Germinal center (tissue), 1 donor: ENCODE measurements at places on chromosomes 2 and 18.

GRCh38 chr2:118859157-118859770 is 11.8 kb upstream of the EN1 start:
- DNase-seq, result no peak

- DNase-seq, result no peak
Observed at GRCh38 chr2:162172802-162173370, 20.8 kb upstream of the GCG start.

DNA sequence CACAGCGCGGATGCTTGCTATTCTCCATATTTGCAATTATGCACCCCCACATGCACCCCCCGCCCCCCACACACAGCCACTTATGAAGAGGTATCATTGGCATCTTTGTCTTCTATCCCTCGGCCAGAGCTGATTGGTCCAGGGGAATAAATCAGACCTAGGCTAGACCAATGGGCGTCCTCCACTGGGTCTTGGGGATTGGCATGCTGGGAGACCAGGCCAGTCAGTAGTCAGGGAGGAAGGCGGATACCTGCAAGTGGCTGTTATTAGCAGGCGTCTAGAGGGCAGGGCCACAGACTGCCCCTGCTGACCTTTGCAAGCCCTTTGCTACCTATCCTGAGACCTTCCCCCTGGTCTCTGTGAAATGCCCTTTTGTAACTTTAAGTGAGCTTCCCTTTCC is 30.0 kb downstream of the ATOH8 start:
- DNase-seq, result no peak

- no peak for DNase-seq
Observed at GRCh38 chr2:221710744-221711143, 138.6 kb upstream of the EPHA4 start.

GRCh38 chr2:46273919-46274318 is 23.3 kb upstream of the EPAS1 start:
- no peak for DNase-seq

DNA sequence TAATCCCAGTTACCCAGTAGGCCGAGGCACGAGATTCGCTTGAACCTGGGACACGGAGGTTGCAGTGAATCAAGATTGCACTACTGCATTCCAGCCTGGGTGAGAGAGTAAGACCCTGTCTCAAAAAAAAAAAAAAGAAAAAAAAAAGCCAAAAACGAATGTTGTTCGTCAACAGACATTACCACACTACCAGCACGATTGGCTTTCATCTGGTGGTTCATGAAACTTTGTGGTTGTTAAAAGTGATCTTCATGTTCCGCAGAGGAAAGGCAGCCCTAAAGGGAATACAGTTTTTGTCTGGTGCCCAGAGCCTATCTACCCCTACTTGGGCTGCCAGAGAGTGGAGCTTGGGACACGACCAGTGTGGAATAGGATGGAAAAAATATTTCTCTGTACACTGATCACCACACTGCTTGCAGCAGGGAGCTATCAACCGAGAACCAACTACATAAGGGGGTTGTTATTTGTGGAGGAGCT is 13.6 kb upstream of the CXCR4 start:
- DNase-seq, result no peak

DNA sequence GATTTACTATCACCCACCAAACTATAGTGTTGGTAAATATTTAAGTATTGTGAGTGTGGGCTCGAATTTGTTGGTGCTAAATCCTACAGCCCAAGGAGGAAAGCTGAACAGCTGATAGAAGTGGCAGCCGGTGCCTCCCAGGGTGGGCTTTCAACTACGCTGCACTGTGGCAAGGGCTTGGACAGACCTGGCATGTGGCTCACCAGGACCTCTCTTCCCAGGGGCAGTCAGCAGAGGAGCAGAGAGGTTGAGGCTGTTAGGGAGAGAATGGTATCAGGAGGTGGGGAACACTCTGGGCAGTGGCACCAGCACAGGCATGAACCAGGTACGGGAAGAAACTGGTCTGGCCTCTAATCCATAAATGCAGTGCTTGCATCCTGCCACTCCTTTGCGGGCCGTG is 44.6 kb downstream of the TFCP2L1 start:
- no peak for DNase-seq

GRCh38 chr2:13006426-13006825 is 289.7 kb downstream of the TRIB2 start:
- no peak for DNase-seq

DNA sequence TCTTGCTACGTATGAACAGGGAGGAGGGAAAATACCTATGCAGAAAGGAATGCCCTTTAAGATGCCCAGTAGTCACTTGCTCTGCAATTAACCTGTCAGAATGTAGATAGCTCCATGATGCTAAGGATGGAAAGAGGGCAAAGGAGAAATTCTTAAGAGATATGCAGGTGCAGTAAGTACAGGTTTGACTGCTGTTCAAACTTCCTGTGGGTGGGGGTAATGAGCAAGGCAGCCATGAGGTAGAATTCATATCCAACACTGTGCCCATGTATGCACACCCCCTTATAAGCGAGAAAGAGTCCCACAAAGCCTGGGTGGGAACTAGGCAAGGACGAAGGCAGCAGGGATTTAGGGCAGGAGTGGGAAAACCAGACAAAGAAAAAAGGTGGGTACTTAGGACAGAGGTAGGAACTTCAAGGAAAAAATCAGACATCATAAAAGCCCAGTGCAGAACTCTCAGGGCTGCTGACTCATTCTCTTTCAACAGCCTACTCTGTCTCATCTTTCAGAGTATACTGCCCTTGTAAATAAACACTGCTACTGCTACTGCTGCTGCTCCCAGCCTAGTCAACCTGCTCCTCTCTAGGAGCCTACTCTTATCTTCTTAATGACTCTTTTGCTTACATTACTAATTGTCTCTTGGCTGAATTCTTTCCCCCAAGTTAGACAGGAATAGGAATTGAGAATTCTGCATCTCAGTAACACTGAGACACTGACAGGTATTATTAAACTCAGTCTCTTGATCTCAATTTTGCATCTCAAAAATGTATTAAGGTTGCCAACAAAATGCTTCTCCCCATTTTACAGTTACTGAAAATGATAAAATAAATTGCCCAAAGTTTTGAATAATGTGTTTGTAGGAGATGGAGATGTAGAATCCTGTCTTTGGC is 189.0 kb downstream of the PTH2R start:
- no peak for DNase-seq

DNA sequence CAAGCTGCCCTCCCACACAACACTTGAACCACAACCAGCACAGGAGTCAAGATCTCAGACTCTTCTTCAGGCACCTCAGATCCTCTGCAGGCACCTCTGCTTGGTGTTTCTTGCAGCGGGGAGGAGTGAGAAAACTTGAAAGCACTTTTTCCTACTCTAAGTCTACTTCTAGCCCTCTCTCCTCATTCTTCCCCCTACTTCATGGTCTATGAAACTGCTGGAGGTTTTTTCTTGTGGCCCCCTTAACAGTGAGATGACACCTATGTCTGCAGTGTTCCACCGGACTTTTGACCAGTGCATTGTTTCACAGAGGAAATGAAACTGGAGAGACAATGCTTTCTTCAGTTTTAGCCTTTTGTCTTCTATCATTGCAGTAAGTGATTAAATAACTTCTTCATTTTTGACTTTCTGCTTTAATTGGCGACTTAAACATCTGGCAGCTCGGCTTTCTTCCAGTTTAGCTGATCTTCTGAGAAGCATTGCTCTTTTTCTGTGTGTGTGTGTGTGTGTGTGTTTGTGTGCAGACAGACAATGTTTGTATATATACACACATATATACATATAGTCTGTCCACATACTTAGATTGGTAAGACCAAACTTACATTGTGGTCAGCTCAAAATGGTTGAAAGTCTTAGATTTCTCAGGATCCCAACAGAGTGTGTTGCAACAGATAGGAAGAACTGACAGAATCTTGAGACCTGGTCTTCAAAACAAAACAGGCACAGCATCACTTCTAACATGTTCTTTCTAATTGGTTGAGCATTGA is 1474.0 kb upstream of the TMEFF2 start:
- no peak for DNase-seq

DNA sequence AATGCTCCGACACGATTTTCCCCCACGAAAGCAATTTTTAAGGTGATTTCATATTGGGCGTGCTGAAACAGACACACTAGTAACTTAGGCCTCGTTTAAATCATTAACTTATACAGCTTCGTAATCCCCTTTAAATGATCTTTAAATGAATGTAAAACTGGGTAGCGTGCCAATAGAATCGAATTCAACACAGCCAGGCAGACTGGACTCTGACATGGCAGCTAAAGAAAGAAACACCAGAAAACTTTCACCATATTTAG is 2.4 kb upstream of the ID2 start:
- DNase-seq, result no peak

DNA sequence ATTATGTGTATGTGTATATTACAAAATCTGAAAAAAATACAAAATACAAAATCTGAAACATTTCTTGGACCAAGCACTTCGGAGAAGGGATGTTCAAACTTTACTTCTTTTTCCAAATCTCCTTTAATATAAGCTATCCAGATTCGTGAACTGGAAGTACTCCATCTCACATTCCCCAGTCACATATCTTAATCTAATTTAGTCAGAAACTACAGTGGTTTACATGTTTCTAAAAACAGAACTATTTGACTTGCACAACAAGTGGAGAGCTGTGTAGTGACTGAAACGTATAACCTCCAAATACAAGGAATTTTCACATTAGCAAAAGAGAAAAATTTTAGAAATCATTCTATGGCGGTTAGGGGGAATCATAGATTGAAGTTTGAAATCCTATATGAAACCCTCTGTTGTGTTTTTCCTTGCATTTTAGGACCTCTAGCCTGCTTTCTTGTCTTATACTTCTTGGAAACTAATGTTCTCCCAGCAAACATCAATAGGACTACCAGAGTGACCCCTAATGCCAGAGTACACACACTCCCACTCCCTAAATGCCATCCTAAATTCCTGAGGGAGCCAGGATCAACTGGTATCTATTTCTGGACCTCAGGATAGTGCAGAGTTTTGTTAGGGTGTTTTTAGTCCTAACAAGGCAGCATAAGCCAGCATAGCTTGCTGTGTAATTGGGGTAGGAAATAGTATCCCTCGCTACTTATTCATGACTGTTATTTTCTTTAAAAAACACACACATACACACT is 30.2 kb upstream of the ROCK1 start:
- DNase-seq, result no peak

DNA sequence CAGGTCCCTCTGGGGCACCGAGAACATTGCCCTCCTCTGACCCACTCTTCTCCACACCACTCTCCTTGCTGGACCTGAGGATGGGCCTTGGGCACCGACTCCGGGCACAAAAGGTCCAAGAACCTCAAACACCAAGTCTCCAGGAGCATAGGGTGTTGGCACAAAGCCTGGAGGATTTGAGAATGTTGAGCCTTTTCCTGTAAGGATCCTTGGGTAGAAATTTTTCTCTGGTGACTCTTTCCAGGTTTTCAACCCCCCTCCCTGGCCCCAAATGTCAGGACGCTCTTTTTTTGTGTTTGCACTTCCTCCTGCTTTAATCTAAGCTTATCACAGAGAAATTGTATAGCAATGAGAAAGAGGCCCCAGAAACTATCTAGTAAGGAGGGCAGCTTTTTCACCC is 9.2 kb downstream of the SPR start:
- DNase-seq, result no peak

GRCh38 chr2:174338671-174339560 is 4.2 kb downstream of the SP9 start:
- no peak for DNase-seq

DNA sequence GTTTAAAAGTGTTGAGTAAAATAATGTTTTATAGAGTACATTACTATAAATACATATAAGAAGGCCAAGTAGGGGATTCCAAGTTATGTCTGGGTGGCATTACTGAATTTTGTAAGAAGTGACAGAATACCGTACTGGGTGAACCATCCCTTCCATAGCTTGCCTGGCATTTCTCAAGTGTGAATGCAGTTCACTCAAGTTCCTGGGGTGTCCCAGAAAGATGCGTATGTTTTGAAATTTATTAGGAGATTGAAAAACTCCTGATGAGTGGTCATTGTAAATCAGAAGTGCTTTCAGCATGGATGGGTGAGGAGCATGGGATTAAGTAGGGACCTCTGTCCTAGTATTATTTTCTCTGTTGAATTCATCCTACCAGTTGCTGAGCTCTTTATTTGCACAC is 103.2 kb downstream of the VAPA start:
- no peak for DNase-seq

- no peak for DNase-seq
Observed at GRCh38 chr2:233049194-233049761, 10.9 kb upstream of the INPP5D start.

- no peak for DNase-seq
Observed at GRCh38 chr2:9895669-9896590, 52.7 kb downstream of the TAF1B start.

DNA sequence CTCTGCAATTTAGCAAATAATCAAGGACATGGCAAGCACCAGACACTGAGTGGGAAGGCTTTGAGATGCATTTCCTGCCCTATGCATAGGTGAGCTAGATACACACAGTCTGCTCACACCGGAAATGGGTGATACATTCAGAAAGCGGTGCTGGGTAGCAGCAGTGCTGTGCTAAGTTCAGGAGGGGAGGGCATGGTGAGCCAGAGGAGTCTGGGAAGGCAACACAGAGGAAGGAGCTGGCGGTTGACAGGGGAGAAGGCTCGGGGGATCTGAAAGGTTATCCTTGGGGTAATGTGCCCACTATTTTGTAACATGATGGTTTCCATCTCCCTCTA is 57.4 kb upstream of the EPAS1 start:
- DNase-seq, result no peak

DNA sequence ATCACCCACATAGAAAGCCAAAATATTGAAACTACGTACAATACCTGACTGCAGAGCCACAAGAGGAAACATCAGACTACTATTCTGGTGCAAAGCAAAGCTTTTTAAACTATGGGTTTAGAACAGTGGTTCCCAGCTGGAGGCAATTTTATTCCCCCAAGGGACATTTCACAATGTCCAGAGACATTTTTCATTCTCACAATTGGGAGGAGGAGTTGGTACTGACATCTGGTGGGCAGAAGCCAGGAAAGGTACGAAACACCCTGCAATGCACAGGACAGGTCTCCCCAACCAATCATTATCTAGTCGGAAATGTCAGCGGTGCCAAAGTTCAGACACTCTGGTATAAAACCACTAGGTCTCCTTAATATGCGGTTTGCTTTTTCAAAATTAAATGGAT is 88.4 kb upstream of the ARL5A start:
- DNase-seq, result no peak

GRCh38 chr2:63000801-63001200 is 49.8 kb upstream of the OTX1 start:
- DNase-seq, result no peak

DNA sequence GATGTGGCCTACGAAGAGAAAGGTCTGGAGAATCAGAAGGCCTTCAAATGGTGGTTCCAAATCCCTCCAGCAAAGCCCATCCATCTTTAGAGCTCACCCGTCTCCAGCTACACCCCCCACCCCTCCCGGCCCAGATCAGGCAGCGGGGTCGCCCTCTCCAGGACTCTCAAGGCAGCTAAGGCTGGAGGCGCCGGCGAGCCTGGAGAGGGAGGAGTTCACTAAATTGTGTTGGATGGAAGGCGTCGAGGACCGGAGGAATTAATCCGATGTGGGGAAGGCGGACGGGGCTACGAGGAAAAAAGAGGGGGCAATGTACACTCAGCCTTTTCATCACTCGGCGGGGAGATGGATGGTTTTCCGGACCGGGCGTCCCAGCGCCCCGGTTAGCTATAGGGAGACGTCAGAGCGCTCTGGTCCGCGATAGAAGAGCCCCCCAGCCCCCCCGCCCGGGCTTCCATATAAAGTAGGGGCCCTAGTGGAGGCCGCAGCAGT is at the start of gene GRP:
Gene GRP, plus strand, starts transcription at position 487 of the 492 bp plus-strand sequence. CDS start 108 bp downstream, outside the sequence.
- DNase-seq, result no peak

GRCh38 chr2:134107402-134107801 is 146.5 kb upstream of the MGAT5 start:
- DNase-seq, result no peak
